ENCODE measurements at places on chromosomes 5 and 9.

GRCh38 chr9:15735083-15735857 is 182.4 kb downstream of the CCDC171 start:
- DNase-seq, result no peak

DNA sequence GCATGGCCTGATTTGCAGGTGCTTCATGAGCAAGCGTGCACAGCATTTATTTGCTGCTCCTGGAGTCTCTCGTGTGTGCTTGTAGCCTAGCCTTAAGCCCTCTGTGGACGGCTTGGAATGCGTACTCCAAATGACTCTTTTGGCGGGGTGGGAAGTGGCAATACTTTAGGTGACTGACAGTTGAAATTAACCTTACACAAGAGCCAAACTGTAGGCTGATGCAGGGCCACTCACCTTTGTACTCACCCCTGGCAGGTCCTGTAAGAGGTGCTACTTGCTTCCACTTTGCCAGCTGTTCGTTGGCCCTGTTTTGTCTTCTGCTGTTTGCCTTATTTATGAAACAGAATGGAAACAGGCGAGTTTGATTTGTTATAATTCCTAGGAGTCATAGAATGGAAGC is 22.9 kb downstream of the TENT4A start:
- no peak for DNase-seq

GRCh38 chr9:114668146-114668545 is 10.5 kb upstream of the TEX53 start:
- DNase-seq, result no peak

- DNase-seq, result no peak
These were observed 58.0 kb downstream of the HRH2 start for GRCh38 chr5:175715627-175716522.

DNA sequence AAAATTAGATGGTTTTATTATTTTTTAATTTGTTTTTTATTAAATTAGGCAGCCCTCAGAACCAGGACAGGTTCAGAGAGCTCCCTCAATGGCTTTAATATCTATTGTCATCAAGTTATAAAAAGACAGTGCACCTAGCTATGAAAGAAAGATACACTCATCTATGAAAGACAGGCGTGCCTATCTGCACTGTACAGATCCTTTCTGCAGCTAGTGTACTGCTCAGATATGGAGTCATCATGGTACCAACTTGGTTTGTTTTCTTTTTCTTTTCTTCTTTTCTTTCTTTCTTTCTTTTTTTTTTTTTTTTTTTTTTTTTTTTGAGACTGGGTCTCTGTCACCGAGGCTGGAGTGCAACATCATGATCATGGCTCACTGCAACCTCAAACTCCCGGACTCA is 54.8 kb upstream of the GPBP1 start:
- no peak for DNase-seq

- peak; percentile 11 for DNase-seq
These were observed 50.9 kb upstream of the CEMIP2 start for GRCh38 chr9:71819115-71819739.

GRCh38 chr5:170235876-170236864 is 3.4 kb downstream of the C5orf58 start:
- DNase-seq, result no peak

DNA sequence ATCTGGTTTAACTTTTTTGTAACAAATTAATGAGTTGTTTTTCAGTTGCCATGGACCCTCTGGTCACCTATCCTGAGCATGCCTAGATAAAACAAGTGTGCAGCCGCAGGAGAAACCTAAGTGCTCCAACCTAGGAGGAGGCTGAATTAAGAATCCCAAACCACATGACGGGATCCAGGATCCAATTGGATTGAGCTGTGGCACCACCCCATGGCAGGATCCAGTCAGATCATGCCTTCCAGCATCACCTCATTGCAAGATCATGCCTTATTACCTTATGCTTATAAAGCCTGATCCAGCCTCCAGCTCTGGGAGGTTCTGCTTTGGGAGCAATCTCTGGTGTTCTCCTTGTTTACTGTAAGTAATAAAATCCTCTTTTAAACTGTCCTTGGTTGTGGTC is 662.0 kb downstream of the TLR4 start:
- DNase-seq, result no peak

GRCh38 chr5:43000111-43000840 is 39.8 kb downstream of the ANXA2R start:
- no peak for DNase-seq

- DNase-seq, result no peak
These were observed 11.3 kb upstream of the SVEP1 start for GRCh38 chr9:110590816-110591215.

- no peak for DNase-seq
These were observed 55.8 kb downstream of the PSMB7 start for GRCh38 chr9:124359426-124359825.

DNA sequence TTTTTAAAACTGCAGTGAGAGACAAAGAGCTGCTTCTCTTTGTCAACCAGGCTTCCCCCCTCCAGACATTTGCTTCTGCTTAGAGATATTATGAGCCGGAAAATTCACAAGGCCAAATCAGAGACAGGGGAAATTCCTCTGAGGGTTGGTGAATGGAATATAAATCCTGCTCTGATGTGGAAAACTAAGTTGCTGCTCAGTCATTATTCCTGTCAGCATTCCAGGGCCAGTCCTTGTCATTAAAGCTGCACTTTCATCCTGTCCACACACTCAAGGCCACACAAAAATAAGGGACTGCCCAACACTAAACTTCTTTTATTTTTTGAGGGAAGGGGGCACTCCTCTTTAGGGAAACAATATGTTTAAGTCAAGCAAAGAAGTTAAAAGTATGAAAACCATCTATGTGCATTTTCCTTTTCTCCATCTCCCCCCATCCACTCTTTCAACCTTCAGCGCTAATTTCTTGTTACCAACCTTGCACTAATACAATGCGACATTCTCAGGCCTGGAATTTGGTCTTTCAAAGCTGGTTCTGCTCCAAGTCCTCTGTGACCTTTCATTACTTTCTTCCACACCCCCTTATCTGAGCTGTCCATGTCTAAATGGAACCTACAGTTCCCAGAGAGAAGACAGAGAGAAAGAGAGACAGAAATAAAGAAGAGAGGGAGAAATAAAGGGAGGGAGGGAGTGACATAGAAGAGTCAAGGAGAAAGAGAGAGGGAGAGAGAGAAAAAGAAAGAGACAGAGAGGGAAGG is 118.9 kb upstream of the S1PR3 start:
- DNase-seq, result no peak

GRCh38 chr9:133669182-133669801 is 33.1 kb downstream of the DBH start:
- DNase-seq, result no peak

Measured in NCI-H2171 treated with DMSO at 0.1 percent for 48 hours (cell line).